CD8-positive, alpha-beta memory T cell (primary cell): ENCODE measurements at places on chromosomes 4 and X. TPM values are rescaled to one million over a fixed set of nuclear protein-coding genes. Genes with fewer than 3 reads are reported as not detected.

NSUN7 gene
- polyA plus RNA-seq: not detected

TECRL gene
- polyA plus RNA-seq: not detected

PIGA gene
- polyA plus RNA-seq: 5.6 TPM

S100P gene
- 1.7 TPM for polyA plus RNA-seq

UGT2A1 gene
- not detected for polyA plus RNA-seq

SCOC gene
- 35.4 TPM for polyA plus RNA-seq

CXCL10 gene
- not detected for polyA plus RNA-seq

TMEM35A gene
- not detected for polyA plus RNA-seq

PAGE5 gene
- not detected for polyA plus RNA-seq

CPLX1 gene
- polyA plus RNA-seq: not detected

GUCY1B1 gene
- polyA plus RNA-seq: 0.12 TPM

SLITRK4 gene
- not detected for polyA plus RNA-seq

TMEM156 gene
- polyA plus RNA-seq: 24.3 TPM

NMU gene
- 2.2 TPM for polyA plus RNA-seq

GPR173 gene
- polyA plus RNA-seq: not detected

NPNT gene
- not detected for polyA plus RNA-seq

TCP11X1 gene
- not detected for polyA plus RNA-seq
